ENCODE measurements at places on chromosomes 13 and 19.

GRCh38 chr13:66264971-66265370 is 965.2 kb downstream of the PCDH9 start:
- no peak for DNase-seq

DNA sequence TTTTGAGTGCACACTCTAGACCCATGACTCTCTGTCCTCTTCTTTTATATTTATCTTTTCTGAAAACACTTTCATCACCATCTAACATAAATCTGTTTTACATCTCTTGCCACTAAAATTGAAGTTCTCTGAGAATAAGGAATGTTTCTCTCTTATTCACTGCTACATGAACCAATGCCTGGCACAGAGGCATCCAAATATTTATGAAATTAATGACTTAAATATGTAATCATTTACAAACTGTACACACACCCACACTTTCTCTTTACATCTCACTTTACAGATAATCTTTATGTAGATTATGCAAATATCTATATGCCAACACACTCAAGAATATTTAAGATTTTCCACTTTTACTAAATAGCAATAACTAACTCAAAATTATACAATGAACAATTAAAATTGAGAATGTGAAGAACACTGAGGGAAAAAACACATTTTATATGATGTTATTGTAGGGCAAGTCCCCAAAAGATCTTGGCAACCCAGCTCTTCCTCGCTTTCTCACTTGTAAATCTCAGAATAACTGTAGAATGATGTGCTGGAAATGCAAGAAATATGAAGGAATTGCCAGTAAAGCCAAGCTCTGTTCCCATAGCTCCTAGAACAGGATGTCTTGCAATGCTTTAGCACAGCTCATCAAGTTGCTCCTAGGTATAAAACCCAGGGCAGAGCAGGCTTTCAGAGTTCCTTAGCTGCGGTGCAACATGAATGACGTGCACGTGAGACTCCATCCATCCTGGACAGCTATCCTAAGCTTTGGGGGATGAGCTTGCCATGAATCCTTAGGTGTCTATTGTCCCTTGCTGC is 50.7 kb downstream of the UGGT2 start:
- no peak for DNase-seq

- DNase-seq = no peak
These were observed 1.3 kb upstream of the ZNF30 start for GRCh38 chr19:34925278-34925855.

DNA sequence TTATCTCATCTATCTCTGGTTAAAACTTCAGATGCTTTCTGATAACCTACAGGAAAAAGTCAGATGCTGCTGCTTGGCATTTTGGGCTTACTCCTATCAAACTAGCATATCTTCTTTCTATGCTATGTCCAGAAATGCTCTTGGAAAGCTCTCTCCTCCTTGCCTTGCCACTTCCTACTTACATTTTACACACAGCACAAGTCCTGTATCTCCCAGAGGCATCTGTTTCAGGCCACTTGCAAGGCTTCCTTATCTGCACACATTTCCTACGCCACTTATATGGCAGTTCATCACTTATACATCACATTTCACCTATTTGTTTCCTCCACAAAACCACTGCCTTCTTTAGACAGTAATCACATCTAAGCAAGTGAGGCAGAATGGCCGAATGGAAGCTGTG is 220.3 kb downstream of the DNAJC15 start:
- no peak for DNase-seq

DNA sequence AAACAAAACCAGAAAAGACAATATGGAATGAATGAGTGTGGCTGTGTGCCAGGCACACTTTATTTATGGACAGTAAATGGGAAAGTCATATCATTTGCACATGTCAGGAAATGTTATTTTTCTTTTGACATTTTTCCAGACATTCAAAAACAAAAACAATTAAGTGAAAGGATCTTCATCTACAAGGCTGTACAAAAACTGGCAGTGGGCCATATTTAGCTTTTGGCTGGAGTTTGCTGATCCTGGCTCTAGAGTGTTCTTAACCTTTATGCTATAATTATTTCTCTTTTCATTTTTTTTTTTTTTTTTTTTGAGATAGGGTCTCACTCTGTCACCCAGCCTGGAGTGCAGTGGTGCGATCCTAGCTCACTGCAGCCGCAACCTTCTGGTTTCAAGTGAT is 6.5 kb upstream of the TNFSF9 start:
- DNase-seq = no peak
